ENCODE measurements at places on chromosomes 1 and 21.

- DNase-seq, result no peak
Measured at GRCh38 chr1:80536461-80536860, 1264.3 kb upstream of the ADGRL2 start.

DNA sequence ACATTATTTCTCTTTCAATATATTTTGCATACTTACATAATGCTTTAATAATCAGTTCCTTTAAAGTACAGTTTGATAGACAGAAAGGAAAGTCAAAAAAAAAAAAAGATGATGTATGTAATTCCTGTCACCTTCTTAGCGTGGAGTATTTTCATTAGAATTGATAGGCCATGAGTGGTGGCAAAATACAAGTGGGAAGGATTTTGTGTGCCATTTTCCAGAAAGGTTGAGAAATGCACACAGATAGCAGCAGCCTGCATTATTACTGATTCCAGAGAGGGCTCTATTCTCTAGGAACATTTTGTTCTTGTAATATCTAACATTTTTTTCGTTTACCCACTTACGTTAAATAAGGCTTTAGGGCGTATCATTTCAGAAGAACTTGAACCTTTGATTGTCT is 475.6 kb downstream of the DSCAM start:
- DNase-seq, result no peak

GRCh38 chr1:89547563-89548116 is 23.0 kb downstream of the LRRC8B start:
- DNase-seq, result no peak

- DNase-seq, result peak; percentile 70
Measured at GRCh38 chr1:63593303-63593885, at the start of gene PGM1. PGM1 (plus strand) TSS chr1:63593411; CDS start chr1:63593489, 78 bp downstream.

DNA sequence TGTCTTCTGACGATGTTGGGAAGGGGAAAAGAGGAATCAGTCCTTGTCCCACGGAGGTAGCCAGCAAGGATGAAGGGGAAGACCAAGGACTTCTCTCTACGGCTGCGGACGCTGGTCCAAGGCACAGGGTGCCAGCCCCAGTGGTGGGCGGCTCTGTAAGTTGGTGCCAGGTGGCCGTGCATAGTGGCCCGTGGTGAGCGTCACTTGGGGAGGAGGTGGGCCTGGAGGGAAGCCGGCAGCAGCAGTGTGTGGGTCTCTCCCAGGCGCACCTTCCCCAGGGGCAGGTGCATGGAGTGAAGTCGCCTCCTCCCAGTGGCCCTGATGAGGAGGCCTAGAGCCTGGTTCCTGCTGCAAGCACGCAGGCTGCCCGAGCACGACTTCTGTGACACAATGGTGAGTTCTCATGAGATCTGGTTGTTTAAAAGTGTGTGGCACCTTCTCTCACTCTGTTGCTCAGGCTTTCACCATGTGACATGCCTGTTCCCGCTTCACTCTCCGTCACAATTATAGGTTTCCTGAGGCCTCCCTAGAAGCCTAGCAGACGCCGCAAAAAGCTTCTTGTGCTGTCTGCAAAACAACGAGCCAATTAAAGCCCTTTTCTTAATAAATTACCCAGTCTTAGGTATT is 43.6 kb upstream of the TIAM1 start:
- DNase-seq, result no peak

DNA sequence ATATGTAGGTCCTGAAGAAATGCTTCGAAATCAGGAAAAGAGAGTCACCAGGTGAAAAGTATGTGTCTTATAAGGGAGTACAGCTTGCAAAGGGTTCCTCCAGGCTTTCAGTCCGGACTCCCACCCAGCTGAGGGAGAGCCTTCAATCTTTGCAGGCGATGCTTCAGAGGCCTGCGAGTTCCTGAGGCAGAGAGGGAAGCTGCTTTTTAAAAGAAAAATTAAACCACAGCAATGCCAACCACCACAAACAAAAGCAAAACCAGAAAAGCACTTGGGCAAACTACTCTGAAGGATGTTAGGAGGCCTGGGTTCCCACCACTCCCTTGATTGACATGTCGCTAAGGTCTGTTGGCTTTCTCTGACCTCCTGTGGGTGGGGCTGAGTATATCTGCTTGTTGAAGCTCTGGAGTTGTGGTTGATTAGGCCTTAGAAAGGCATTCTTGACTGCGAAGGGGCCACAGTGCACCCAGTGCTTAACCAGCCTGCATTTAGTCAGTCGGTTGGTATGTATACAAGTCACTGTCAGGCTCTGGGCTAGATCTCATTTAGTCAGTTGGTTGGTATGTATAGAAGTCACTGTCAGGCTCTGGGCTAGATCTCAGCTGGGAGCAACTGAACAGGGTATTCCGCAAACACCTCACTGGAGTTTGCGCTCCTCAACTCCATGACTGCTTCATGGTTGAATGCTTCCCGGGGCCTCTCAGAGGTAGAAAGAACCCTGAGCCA is 1.2 kb downstream of the NIPAL3 start:
- DNase-seq, result no peak

DNA sequence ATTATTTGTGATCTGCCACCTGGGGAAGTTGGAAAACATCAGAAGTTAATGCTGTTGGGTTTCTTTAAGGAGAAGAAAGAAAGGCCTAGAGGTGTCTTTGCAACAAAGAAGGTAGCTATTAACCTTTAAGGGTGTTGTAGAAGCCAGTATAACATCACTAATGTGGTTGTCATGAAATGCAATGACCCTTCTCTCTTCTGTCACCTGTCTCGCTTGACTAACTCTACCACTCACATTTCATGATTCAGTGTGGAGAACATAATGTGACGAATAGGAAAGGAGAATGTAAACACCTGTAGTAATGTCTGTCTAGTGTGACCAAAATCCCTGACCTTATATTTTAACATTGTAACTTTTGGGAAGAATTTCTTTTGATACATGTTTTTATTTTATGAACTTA is 211.7 kb upstream of the UBE2U start:
- no peak for DNase-seq

GRCh38 chr1:170593173-170594011 is 61.4 kb downstream of the GORAB start:
- DNase-seq, result no peak

DNA sequence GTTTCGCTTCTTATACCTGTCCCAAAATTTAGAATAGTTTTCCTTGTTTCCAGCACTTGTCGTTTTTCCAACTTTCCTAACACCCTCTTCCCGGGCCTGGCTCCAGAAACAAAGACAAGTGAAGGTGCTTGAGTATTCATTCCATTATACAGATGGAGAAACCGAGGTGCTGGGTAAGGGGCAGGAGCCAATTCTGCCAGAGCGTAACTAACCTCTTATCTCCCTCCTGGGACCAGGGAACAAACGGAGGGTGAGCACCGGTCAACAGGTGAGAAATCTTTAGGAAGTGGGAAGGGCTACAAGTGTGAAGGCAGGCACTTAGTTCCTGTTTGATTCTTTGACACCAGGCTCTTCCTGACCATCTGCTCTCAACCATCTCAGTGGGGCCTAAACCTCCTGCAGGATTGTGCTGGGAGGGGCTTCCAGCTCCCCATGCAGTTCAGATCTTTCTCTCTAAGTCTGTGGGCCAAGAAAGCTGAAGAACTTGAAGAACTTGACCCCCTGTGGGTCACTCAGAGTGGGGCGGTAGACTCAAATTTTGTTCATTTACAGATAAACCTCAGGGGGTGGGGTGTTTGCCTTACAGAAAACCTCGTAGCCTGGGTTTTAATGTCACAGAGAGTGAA is 8.7 kb downstream of the PLXNA2 start:
- no peak for DNase-seq

DNA sequence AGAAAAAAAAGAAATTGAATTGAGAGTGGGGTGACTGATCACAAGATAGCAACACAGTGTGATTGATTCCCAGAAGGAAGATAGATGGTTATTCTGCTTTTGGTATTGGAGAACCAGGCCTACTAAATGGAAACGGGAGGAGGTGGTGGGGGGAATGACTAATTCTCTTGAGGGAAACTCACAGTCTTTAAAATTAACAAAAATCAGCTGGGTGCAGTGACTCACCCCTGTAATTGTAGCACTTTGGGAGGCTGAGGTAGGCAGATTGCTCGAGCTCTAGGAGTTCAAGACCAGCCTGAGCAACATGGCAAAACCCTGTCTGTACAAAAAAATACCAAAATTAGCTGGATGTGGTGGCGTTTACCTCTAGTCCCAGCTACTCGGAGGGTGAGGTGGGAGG is 134.6 kb upstream of the PDE4B start:
- DNase-seq, result no peak

GRCh38 chr21:37829447-37829846 is 86.8 kb downstream of the KCNJ6 start:
- DNase-seq, result no peak

DNA sequence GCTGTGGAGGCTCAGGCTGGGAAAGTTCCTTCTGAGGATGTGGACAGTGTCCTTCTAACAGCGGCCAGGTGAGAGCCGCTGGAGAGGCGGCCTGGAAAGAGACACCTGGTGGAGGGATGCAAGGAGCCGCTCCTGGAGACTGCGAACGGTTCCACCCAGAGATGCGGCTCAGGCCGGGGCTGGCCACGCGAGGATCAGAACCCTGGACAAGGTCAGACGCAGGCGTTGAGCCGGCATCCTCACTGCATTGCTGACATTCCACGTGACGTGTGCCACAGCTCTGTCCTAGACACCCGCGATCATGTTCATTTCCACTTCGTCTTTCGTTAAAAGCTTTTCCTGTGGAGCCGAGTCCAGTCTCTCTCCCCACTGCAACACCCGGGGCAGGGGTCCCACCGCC is 28.8 kb downstream of the CFAP74 start:
- DNase-seq, result no peak

DNA sequence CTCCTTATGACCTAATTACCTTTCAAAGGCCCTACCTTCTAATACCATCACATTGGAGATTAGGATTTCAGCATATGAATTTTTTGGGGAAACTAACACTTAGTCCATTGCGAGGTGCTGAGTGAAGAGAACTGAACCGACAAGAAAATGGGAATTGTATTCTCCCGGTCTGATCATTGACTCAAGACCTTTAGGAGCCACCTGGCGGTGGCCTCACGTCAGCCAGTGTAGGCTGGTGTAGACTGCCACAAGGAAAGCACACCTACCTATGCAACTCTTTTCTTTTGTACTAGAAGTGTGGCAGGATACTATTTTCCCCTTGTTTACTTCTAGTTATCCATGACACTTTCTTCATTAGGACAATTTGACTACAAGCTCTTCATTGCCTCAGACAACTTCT is 333.5 kb upstream of the B3GALT2 start:
- no peak for DNase-seq

DNA sequence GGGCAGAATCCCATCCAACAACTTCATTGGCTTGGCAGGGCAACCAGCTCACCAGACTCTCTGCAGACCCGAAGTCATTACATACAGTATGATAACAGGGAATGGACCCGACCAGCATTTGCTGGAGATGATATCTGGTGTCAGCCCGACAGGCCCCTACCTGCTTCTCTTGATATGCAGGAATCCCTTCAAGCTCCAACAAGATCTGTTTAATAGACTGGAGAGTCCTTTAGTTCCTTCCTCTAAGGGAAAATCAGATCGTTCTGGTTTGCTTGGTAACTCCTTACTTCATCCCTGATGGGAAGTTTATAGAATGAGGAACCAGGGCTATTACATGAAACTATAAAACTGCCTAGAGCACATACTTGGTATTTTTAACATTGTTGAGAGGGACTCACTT is 61.2 kb downstream of the EDARADD start:
- DNase-seq, result no peak

- DNase-seq, result no peak
Measured at GRCh38 chr1:61375082-61375880, 292.9 kb downstream of the NFIA start.

DNA sequence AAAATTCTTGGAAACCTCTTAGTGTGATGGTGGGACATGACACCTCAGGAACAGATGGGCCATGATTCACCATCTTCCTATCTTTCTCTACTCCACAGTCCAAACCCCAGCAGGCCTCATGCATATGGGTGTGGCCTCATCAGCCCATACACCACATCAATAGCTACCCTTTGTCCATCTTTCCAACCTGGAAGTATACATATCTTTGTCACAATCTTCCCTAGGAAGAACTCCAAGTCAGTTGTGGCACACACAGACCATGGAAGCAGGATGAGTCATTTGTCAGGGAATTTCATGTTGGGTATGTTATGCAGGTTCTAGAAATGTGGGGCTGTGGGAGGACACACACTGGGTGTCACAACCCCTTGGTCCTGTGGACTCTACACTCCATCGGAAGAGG is 30.5 kb upstream of the CLCA4 start:
- DNase-seq, result no peak

DNA sequence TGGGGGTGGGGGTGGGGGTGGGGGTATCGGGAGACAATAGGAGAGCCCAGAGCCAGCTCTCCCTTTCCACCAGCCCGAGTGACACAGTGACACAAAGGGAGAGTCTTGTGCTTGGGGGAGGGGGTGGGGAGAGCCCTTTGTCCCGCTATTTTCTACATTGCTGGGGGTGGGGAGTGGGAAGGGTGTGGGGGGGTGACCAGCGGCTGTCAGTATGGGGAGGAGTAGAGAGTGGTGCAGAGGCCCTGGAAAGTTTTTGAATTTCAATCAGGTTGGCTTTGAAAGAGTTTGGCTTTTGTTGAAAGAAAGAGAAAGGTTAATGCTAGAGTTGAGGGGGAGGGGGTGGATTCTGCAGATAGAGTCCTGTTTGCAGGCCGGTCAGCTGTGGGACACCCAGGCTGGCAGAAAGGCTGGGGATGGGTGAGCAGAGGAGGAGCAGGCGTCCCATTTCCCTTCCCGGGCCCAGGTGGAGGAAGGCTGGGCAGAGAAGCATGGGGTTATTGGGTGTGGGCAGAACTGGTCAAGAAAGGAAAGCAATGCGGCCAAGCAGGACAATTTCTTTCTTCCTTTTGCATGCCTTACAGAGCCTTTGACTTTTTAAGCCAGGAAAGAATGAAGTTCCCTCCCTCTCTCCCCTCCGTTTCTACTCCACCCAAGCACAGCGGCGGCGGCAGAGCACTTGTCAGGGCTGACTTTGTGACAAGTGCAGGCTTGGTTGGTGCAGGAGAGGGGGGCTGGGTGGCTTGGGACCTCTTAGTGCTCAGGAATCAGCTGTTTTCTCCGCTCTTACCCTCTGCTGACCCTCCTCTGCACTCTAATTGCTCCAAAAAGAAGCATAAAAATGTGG is 96.2 kb downstream of the RNF220 start:
- DNase-seq, result no peak

GRCh38 chr1:209412036-209412435 is 171.5 kb upstream of the CAMK1G start:
- DNase-seq, result no peak

GRCh38 chr1:156705918-156706656 is 704 bp upstream of the CRABP2 start:
- peak; percentile 69 for DNase-seq

- no peak for DNase-seq
Measured at GRCh38 chr1:26496861-26497260, 24.6 kb downstream of the HMGN2 start.

DNA sequence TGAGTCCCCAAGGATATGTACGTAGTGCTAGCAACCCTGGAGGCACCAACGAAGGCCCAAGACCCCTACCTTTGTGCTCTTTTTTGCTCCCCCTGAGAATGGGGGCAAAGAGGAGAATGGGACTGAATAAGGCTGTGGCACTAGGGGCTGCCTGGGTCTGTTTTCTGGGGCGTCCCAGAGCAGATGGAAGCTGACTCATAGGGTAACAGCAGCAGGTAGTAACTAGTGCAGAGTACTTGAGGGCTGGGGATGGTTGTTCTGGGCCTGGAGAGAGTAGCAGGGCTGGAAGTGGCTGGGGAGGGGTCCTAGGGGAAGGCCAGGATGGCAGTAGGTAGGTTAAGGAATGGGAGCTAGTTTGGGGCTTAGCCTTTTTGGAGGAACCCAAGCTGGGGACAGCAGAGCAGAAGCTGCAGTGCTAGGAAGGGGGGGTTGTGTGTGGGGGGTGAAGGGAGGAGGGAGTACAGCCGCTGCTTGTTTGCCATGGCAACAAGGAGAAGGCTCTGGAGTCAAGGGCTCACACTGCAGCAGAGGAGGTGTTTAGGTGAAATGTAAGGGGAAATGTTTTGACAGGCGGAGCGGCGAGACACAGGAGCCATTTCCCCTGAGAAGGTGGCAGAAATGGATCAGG is 1.8 kb downstream of the NCDN start:
- peak; percentile 23 for DNase-seq
